Hair follicular keratinocyte (primary cell): ENCODE measurements at places on chromosomes 11 and 22. TPM values are rescaled to one million over a fixed set of nuclear protein-coding genes. Genes with fewer than 3 reads are reported as not detected.

SLC22A12 gene
- total RNA-seq, result not detected in 2 replicates

FSHB gene
- not detected in 2 replicates for total RNA-seq

CCDC116 gene
- total RNA-seq, result not detected in 2 replicates

TESMIN gene
- total RNA-seq, result 6.6 and 9.8 TPM in 2 replicates
